ENCODE measurements at places on chromosomes 7 and 10.

GRCh38 chr7:152366662-152367061, 69.1 kb downstream of the KMT2C start:
- no peak for DNase-seq

DNA sequence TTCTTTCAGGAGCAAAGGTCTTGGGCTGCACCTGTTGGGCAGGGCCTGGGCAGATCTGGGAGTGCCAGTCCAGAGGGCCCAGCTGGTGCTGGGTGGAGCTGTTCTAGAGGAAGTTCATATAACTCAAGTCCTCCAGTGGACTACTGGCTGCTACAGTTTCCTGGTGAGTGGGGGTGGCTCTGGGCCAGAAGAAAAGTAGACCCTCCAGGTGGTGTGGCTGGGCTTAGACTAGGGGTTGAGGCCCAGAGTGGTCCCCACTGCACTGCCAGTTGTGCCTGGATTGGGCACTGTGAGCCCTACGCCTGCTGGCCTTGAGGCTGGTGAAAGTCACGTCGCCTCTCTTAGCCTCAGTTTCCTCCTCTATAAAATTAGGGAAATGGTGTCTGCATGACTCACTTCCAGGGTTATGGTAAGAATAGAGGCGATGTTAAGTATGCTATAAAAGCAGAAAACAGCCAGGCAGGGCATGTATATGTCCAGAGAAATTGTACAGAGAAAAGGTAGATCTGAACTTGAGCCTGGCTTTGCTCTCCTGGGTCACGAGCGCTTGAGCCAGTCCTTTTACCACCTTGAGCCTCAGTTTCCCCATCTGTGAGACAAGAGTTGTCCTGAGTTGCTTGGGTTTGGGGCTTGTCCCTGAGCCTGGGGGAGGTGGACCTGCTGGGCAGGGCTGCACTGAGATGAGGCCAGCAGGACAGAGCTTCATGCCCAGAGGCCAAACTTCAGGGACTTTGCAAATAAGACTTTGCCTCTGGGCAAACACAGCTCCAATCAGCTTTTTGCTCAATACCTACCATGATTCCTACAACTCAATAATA, 3.8 kb upstream of the CLDN3 start:
- no peak for DNase-seq

DNA sequence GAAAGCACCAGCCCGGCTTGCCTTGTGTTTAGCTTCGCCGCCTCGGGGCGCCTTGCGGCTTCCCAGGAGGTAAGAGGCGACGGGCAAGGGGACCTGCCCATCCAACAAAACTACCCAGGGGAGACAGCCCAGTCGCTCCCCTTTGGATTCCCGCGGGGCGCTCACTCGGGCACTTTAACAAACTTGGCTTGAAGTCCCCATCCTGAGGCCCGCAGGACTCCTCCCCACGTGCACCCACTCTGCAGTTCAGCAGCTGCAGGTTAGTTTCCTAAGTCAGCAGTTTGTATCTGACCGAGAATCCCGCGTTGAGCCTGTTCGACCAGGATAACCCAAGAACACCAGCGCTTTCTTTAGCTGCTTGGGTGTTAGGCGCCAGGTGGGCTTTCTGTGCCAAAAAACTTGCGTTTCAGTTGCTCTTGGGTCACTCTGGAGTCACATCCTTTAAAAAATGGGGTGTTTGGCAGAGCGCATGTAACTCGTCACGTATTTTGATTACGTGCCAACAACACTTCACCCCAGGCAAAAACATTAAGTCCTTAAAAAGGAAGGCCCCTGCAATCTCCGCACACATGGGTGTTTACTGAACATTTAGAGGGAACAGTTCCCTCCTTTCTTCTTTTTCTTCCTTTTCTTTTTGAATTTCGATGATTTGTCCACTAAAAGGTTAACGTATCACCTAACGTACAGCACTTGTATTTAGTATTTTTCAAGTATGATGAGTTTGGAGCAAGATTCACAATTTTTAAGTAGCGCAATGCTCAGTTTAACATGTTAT, 876 bp downstream of the DNAH11 start:
- peak; percentile 2 for DNase-seq

DNA sequence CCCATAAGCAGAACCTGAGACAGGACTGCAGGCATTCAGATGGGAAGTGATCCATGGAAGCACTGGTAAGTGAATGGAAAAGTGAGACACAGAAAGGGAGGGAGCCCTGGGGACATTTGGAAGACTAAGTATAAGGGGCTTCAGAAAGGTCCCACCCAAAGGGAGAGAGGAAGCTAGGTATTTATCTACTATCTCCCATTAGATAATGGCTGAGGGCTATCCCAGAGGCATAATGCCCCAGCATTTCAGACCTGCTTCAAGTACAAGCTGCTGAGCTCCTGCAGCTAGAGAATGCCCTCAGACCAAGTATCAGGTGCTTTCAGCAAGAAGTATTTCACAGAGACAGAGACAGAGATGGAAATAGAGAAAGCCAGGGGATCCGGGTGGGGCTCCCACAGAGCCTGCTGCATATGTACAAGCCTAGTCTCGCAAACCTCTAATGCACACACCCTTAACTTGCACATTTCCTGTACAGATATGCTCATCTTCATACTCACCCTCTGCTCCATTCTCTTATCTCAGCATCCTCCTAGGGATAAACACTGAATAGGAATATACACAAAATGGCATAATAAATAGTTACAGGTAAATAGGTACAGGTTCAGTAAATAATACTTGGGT, 20.2 kb downstream of the KDM7A start:
- no peak for DNase-seq

- DNase-seq = no peak
Observed at GRCh38 chr7:5528815-5529442, 105.3 kb upstream of the TNRC18 start.

- DNase-seq = no peak
Observed at GRCh38 chr10:101848408-101848807, 4.8 kb upstream of the KCNIP2 start.

- no peak for DNase-seq
Observed at GRCh38 chr10:22605168-22605567, 109.2 kb downstream of the PIP4K2A start.

DNA sequence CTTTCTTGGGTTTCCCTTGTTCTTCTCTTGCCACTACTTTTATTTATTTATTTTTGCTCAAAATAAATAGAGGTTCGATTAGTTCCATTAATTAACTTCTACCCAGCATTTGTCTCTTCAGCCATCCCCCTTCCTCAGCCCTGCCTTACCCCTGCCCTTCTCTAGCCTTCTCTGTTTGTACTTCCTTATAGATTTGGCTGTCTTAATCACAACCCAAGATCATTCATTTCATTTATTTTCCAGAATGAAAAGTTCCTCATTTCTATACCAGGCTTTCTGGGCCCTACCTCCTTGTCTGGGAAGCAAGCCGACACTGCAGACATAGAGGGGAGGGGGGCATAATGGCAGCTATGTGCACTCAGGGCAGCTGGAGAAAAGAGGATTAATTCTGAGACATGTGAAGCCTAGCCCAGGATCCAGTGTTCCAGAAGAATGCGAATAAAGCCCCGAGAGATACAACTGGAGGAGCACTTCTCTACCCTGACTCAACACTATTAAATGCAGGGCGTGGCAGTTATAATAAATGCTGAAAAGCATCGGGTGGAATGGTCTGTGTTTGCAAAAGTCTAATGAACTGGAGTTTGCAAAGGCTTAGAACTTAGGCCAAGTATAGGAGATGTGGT, 6.4 kb upstream of the PDCD4 start:
- DNase-seq = no peak

DNA sequence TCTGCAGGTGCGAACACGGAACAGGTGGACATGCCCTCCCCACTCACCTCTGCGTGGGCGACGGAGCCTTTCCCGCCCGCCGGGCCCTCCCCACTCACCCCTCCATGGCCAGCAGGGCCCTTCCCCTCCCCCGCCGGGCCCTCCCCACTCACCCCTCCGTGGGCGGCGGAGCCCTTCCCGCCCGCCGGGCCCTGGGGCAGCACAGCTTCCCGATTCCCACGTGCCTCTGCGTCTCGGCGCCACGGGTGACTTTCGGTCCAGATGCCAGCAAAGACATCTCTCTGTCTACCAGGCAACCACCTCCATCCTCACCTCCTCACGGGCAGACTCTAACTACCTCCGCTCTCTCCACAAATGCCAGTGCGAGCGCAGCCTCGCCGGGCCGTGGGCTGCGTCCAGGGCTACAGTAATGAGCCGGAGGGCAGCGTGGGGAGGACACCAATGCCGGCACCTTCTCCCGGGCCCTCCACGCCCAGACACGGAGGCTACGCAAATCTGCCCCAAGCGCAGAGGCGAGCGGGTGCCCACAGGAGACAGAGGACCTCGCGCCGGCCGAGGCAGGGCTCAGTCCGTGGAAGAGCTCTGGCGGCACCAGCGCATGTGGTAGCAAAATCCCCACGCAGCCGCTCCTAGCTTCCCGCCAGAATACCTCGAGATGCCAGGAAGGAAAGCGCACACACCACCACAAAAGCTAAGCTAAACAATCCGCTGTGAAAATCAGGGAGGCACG, 21.8 kb downstream of the GPER1 start:
- DNase-seq = no peak

DNA sequence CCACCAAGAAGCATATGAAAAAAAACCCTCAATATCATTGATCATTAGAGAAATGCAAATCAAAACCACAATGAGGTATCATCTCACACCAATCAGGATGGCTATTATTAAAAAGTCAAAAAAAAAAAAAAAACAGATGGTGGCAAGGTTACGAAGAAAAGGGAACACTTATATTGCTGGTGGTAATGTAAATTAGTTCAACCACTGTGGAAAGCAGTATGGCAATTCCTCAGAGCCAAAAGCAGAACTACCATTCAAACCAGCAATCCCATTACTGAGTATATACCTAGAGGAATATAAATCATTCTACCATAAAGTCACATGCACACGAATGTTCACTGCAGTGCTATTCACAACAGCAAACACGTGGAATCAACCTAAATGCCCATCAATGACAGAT, 46.0 kb downstream of the CNOT4 start:
- no peak for DNase-seq

GRCh38 chr7:128097211-128097731, 66.0 kb upstream of the LRRC4 start:
- no peak for DNase-seq

DNA sequence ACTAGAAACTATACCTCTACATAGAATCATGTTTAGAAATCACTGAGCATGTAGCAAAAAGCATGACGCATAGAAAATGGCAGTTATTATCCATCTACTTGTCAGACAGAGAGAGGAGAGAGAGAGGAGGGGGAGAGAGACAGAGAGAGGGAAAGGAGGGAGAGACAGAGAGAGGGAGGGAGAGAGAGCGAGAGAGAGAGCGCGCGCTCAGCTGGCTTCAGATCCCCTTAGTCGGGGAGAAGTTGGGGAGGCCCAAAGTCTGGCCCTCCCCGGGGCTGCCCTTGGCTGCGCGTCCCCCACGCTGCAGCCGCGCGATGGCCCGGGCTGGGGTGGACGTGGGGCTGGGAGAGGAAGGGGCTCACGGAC, 37.0 kb downstream of the CNPY1 start:
- DNase-seq = no peak

GRCh38 chr10:132806110-132806509, 20.2 kb upstream of the NKX6-2 start:
- no peak for DNase-seq

DNA sequence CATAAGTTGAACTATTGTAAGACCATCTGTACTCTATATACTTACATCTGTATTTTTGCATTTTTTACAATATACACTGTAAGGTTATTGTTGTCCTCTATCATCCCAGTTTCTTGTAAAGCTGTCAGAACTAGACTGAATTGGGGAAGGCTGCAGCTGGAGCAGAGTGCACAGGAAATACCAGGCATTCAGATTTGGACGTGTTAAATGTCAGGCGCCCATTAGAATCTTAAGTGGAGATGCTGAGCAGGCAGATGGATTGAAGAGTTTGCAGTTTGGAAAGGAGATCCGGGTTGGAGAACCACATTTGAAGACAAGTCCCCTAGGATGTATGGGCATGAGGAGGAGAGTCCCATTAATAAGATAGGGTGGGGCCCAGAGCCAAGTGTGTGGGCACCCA, 40.4 kb downstream of the MTURN start:
- no peak for DNase-seq

- no peak for DNase-seq
Observed at GRCh38 chr10:76766682-76767081, 870.9 kb downstream of the KCNMA1 start.

DNA sequence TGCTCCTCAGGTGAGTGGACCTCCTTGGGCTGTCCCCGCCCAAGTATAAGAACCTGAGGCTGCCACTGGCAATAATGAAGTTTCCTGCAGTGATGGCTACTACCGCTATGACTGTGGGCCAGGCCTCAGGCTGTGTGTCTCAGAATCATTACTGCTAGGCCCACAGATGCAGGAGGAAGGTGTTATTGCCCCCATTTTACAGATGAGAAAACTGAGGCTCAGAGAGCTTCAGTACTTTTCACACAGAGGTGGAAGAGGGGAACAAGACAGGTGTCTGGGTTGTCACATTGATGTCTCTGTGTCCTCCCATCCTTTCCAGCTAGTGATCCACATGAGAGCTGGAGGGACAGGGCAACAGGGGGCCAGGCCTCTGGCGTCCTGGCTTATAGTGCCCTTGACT, 155.2 kb downstream of the CDH23 start:
- DNase-seq = no peak

DNA sequence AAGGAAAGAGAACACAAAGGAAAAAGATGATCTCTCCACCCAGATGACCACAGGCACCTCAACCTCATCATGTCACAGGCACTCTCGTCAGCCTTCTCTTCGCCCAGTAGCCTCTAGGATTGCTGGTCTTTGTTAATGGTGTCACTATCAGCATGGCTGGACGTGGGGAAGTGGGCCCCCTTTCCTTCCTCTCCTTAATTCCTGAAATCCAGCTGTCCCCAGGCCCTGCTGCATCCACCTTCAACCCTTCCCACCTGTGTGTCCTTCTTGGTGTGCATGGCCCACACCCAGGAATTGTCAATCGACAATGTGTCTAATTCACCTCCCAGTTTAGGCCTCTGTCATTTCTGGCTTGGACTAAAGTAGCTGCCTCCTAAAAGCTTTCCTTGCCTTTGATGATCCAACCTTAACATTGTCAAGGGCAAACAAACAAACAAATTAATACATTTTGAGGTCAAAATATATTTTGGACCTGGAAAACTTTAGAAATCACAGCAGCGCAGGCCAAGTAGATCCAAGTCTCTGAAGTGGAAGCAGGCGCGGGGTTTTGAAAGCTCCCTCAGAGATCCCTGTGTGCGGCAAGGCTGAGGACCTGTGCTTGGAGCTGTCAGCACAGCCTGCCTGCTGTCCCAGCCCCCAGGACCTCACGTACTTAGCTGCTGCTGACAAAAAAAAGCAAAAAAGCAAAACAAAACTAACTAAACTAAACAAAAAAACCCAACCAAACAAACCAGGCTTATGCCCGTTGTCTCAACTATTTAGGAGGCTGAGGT, 193.3 kb upstream of the LYZL2 start:
- DNase-seq = no peak

All from stimulated activated CD4-positive, alpha-beta T cell treated with anti-CD3 and anti-CD28 coated beads, Interleukin-12 subunit alpha, Interleukin-12 subunit beta, amount 100 ng/mL, for 24 hours (primary cell).